ENCODE measurements at places on chromosomes 1 and 21.

GRCh38 chr1:168863772-168864171 lies 134.8 kb upstream of the DPT start:
- DNase-seq: no peak

DNA sequence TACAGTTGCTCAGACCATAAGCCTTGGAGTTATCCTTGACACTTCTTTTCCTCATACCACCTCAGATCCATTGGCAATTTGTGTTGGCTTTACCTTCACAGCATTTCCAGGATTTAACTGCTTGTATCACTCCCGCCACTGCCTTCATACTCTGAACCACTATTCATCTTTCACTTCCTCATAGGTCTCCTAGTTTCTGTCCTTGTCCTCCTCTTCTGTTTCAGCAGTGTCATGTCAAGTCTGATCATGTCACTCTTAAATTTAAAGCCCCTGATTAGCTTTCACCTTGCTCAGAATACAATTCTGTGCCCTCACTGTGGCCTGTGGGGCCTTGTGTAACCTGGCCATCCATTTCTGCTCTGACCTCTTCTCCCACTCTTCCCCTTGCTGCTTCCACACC lies 34.7 kb upstream of the C1orf115 start:
- DNase-seq: no peak

- DNase-seq: no peak
These were observed 170.3 kb downstream of the MIS18A start for GRCh38 chr21:32108566-32108965.

DNA sequence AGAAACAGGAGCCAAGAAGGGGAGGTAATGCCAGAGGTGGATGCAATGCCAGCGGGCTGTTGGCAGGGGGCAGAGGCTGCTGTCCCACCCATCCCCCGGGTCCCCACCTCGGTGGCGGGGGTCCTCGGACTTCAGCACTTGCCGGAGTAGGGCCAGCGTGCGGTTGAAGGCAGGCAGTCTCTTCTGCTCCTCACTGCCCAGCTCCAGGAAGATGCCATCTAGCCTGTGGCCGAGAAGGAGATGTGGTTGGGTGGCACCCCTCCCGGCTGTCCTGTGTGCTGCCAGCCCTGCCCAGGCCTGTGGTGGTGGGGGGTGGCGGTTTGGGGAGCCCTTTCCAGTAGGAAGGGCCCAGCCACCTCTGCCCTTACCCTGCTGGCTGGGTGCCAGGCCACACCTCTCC lies 13.5 kb downstream of the TTC22 start:
- DNase-seq: no peak

GRCh38 chr21:43370091-43370658 lies 56.8 kb downstream of the SIK1 start:
- no peak for DNase-seq

DNA sequence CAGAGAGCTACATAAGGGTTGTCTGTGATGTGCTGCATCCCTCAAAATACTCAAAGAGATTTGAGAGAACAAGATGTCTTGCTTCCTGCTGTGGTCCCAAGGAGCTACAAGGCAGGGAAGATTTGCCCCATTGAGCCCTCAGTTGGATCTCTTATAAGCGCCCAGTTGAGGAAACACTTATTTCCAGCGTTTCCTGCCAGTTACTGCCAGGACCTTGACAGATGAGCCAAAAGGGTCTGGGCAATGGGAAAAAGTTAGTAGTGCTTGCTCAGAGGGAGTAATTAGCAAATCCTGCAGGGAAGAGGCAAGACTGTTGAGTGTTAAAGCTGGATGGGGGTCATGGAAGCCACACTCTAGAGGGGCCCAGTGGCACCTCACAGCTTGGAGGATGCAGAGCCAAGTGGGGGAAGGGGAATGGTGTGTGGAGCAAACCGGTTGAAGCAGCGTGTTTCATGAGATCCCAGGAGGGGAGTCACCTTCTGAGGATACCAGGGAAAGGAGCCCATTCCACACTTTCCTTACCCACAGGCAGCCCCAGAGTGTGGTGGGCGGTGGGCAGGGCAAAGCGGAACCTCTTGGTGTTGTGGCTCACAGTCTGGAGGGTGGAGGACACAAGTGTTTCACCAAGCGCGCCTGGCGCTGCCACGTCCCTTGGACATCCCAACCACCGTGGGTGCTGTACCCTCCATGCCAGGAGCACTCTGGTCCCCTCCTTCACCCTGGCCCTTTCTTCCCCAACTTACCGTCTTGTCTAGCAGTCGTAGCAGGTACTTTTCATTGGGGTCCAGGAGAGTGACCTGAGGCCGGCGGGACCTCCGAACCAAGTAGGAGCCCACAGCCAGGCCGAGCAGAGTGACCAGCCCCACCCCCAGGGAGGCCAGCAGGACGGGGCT lies 805 bp downstream of the CYB5R1 start:
- no peak for DNase-seq

GRCh38 chr1:180456191-180456590 lies 46.2 kb downstream of the ACBD6 start:
- no peak for DNase-seq
